Naive B cell (primary cell): ENCODE measurements at places on chromosomes 5 and 9. TPM values are rescaled to one million over a fixed set of nuclear protein-coding genes. Genes with fewer than 3 reads are reported as not detected.
A peak's percentile ranks its signal among the peaks of the same experiment; 100 is the strongest.

DNA sequence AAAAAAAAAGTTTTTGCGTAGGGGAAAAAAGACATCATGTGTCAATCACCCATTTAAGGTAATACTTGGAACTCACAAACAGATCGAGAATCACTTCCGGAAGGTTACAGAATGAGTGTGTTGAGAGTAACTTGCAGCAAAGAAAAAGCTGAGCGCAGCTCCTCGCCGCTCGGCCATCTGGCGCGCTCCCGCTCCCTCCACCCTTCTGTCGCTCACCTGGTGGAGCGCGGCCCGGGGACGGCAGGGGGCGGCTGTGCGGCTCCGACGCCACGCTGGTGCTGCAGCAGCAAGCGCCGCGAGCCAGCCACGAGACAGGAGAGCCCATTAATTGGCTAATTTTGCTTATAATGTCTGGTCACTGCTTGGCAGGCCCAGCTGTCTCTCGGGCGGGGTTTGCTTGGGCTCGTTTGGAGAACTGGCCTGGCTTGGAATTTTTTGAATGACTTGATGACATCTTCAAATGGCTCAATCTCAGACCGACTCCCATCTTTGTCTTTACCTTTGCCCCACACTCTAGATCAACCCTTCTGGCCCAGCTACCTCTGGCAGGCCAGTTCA is 601.8 kb downstream of the CCDC171 start:
- no peak for DNase-seq
- peaks cover 4% of the 10 kb centered on the region for H3K27me3 ChIP-seq
- H3K4me3 ChIP-seq, result no peak overlapping the region
- no peak overlapping the region for H3K27ac ChIP-seq

- no peak for DNase-seq
- H3K36me3 ChIP-seq, result peaks cover 2% of the 10 kb centered on the region
- no peak overlapping the region for H3K4me3 ChIP-seq
- H3K4me1 ChIP-seq, result peaks cover 16% of the 10 kb centered on the region
- no peaks in the 10 kb centered on the region for H3K27me3 ChIP-seq
Observed at GRCh38 chr5:128202320-128202719, 118.8 kb downstream of the SLC12A2 start.

- peaks cover 19% of the 10 kb centered on the region for H3K4me1 ChIP-seq
- DNase-seq, result no peak
- no peak overlapping the region for H3K4me3 ChIP-seq
Observed at GRCh38 chr5:143182901-143183820, 220.3 kb downstream of the NR3C1 start.

- H3K4me1 ChIP-seq, result no peaks in the 10 kb centered on the region
- no peak overlapping the region for H3K27ac ChIP-seq
- DNase-seq, result no peak
- H3K36me3 ChIP-seq, result no peaks in the 10 kb centered on the region
Observed at GRCh38 chr9:87088192-87088591, 140.9 kb upstream of the GAS1 start.

DNA sequence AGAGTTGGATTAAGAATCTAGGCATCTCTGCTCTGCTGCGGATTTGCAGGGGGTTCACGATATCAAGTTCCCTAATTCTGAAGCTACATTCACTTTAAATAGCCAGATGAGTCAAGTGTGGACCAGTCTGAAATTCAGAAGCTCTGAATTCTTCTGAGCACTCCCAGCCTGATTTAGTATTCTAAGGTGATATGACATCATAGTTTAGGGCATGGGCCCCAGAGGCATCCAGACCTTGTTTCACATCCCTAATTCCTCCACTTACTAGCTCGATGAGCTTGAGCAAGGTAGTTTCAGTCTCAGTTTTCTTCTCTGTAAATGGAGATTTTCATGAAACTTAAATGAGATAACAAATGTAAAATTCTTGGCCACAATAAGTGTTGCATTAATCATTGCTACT is 65.2 kb downstream of the TMEM167A start:
- H3K36me3 ChIP-seq, result peaks cover 3% of the 10 kb centered on the region
- peak; percentile 53 for DNase-seq
- H3K27ac ChIP-seq, result peak overlapping the region; percentile 17

- no peak for DNase-seq
- no peaks in the 10 kb centered on the region for H3K36me3 ChIP-seq
- H3K27me3 ChIP-seq, result peaks cover 48% of the 10 kb centered on the region
- H3K27ac ChIP-seq, result no peak overlapping the region
- H3K4me3 ChIP-seq, result no peak overlapping the region
- no peaks in the 10 kb centered on the region for H3K4me1 ChIP-seq
Observed at GRCh38 chr5:15023266-15023665, 151.7 kb upstream of the ANKH start.

DNA sequence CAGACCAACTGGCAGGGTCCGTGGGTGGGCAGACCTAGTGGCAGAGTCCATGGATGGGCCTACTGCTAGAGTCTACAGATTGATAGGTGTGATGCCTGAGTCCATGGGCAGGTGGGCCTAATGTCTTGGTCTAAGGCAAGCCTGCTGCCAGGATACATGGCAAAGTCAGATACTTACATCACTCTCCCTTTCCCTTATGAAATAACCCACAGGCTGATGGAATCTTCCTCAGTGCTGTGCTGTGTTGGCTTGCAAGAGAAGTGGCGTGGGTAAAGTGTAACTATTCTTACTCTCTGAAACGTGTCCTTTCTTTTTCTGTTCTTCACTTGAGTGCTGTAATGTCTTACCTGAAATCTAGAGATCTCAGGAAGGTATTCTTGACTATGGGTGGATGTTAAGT is 67.3 kb upstream of the ADRB2 start:
- no peak for DNase-seq
- no peak overlapping the region for H3K27ac ChIP-seq
- no peaks in the 10 kb centered on the region for H3K27me3 ChIP-seq
- H3K4me3 ChIP-seq, result no peak overlapping the region

DNA sequence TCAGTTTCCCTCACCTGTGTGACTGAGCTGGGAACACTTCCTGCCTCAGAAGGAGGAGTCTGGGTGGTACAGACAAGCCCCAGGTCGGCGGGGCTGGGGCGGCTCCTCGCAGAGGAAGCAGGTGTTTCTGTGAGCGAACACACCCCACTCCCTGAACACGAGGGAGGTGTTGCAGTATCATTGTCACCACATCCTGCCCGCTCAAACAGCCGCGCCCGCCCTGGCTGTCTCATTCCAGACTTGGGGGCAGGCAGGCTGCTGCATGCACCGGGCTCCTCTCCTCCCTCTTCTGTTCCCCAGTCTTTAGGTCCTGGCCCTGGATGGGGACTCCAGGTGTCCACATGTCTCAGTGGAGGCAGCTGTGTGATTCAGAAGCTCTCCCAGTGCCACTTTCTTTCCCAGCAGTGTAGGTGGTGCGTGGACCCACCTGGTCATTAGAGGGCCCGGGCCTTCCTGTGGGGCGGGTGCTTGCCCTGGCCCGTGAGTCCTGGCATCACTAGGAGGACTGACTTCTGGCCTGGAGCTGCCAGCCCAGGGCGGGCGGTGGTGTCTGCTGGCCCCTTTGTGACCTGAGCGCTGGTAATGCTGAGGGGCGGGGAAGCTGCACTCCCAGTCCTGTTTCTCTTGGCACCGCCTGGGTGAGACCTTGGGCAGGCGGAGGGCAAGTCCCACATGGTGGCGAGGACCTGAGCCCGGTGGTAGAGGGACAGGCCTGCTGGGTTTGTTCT is 18.3 kb upstream of the PHYHD1 start:
- H3K36me3 ChIP-seq, result no peaks in the 10 kb centered on the region
- no peaks in the 10 kb centered on the region for H3K27me3 ChIP-seq
- H3K4me1 ChIP-seq, result peaks cover 45% of the 10 kb centered on the region
- DNase-seq, result peak; percentile 85
- H3K27ac ChIP-seq, result peak overlapping the region; percentile 95

- H3K27me3 ChIP-seq, result peaks cover 18% of the 10 kb centered on the region
- no peaks in the 10 kb centered on the region for H3K36me3 ChIP-seq
- DNase-seq, result peak; percentile 3
- H3K4me1 ChIP-seq, result no peaks in the 10 kb centered on the region
Observed at GRCh38 chr9:119289740-119290433, 79.3 kb downstream of the BRINP1 start.

DNA sequence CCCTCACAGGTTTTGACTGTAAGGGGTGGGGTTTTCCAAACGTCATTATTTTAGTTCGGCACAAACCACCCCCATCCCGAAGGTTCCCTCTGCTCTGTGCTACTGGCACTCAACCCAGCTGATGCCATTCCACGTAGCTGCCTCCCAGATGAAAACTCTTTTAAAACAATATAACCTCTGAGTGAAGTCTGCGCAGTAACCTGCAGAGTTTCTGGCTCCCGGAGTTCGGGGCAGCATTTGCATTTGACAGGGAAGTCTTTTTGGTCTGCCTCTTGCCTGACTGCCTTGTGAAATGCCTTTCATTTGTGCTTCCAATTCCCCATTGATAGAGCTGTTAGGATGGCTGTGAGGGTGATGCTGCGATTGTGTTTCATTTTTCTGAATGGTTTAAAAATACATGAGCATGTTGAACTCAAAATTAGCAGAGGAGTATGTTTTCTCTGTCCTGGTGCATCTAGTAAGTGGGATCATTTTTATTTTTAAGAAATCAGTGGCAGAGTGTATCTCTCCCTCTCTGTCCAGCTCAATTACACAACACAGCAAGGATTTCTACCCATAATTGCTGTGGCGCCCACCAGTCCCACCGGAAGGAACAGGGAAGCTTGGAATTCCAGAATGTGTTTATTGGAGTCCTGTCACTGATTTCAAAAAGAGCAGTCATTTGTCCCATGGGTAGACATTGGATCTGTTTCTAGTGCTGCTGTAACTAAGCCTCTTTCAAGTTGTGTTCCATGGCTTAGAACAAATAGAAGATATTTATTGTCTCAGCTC is 24.8 kb downstream of the ADCY2 start:
- no peak for DNase-seq
- H3K27ac ChIP-seq, result no peak overlapping the region
- H3K4me3 ChIP-seq, result no peak overlapping the region
- no peaks in the 10 kb centered on the region for H3K36me3 ChIP-seq

- H3K4me1 ChIP-seq, result peaks cover 4% of the 10 kb centered on the region
- no peak overlapping the region for H3K27ac ChIP-seq
- no peaks in the 10 kb centered on the region for H3K36me3 ChIP-seq
- no peak overlapping the region for H3K4me3 ChIP-seq
- no peak for DNase-seq
- peaks cover 36% of the 10 kb centered on the region for H3K27me3 ChIP-seq
Observed at GRCh38 chr5:181008136-181008535, 19.5 kb downstream of the BTNL3 start.

GRCh38 chr9:80369641-80370040 is 797.9 kb downstream of the TLE4 start:
- no peaks in the 10 kb centered on the region for H3K27me3 ChIP-seq
- no peak overlapping the region for H3K27ac ChIP-seq
- no peak overlapping the region for H3K4me3 ChIP-seq
- peaks cover 8% of the 10 kb centered on the region for H3K36me3 ChIP-seq
- DNase-seq, result no peak

- no peak overlapping the region for H3K4me3 ChIP-seq
- peaks cover 7% of the 10 kb centered on the region for H3K4me1 ChIP-seq
- no peaks in the 10 kb centered on the region for H3K27me3 ChIP-seq
- no peak overlapping the region for H3K27ac ChIP-seq
- DNase-seq, result no peak
- H3K36me3 ChIP-seq, result no peaks in the 10 kb centered on the region
Observed at GRCh38 chr5:170365011-170365410, 24.2 kb downstream of the KCNMB1 start.

DNA sequence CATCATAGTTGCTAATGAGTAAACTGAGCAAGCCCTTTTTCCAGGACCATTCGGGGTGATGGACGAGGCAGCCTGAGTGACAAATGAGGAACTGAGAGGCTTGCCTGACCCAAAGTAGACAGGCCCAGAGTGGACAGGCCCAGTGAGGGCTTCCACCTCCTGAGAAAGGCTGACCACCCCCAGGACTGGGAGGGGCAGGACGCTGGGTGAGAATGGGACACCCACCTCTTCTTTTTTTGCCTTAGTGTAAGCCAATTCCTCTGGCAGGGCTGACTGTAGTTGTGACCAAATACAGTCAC is 68.3 kb downstream of the MACROH2A1 start:
- no peaks in the 10 kb centered on the region for H3K4me1 ChIP-seq
- peaks cover 7% of the 10 kb centered on the region for H3K36me3 ChIP-seq
- no peak overlapping the region for H3K27ac ChIP-seq
- no peaks in the 10 kb centered on the region for H3K27me3 ChIP-seq
- no peak for DNase-seq

DNA sequence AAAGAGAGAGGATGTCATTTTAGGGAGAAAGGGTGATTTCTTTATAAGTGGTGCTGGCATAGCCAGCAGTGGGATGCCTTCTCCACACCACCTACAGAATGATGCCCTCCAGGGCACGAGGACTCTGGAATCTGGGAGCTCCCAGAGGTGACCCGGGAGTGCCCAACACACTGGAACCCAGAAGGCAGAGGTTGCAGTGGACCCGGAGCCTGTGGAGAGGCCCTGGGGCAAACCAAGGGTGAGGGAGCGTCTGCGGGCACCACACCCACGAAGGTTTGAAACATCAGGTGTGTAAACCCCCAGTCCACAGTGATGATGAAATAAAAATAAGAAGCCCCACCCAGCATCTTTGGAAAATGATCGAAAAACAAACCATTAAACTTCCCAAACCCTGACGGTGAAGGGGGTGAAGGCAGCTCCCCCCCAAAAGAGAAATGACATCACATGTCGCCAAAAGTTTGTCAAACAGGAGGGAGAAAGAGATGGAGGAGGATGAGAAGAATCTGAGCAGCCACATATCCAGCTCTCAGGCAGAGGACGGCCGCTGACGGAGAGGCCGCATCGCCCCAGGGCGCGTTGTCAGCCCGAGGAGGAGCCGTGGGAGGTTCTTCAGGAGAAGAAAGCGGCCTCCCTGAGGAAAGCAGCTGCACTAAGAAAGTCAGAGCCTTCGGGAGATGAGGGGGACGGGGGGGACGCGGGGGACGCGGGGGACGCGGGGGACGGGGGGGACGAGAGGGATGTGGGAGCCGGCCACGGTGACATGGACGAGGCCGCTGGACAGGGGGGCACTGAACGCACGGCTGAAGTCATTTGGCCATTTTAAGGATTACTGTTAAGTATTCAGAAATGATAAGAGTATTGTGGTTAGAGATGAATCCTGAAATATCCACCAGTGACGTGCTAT is 43.1 kb upstream of the NSMF start:
- no peaks in the 10 kb centered on the region for H3K27me3 ChIP-seq
- peak overlapping the region; percentile 98 for H3K27ac ChIP-seq
- H3K36me3 ChIP-seq, result no peaks in the 10 kb centered on the region
- H3K4me3 ChIP-seq, result peak overlapping the region; percentile 77
- H3K4me1 ChIP-seq, result peaks cover 9% of the 10 kb centered on the region
- DNase-seq, result no peak

DNA sequence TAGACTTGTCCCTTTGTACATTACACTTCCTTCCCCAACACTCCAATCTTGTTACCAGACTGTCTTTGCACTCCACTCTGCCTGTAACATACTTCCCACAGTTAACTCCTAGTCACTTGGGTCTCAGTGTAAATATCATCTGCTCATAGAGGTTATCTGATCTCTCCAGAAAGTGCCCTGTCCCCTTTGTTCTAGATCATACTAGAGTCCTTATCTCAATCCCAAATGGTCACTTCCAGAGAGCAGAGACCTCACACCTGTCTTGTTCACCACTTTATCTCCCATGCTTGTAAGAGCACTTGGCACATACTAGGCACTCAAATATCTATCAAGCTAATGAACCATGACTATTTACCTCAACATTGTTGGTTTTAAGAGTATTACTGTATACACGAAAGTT is 30.4 kb downstream of the SETX start:
- H3K4me1 ChIP-seq, result peaks cover 34% of the 10 kb centered on the region
- peak overlapping the region; percentile 88 for H3K27ac ChIP-seq
- H3K36me3 ChIP-seq, result peaks cover 45% of the 10 kb centered on the region

The KCNIP1 gene
- not detected for polyA plus RNA-seq

The FOXD4L4 gene
- polyA plus RNA-seq, result not detected

The SLC6A19 gene
- polyA plus RNA-seq, result not detected

The AGXT2 gene
- not detected for polyA plus RNA-seq

The CSNK1G3 gene
- polyA plus RNA-seq, result 92.2 TPM

The LCP2 gene
- polyA plus RNA-seq, result 11.6 TPM

The PLAC8L1 gene
- polyA plus RNA-seq, result not detected

The SLC1A3 gene
- 0.07 TPM for polyA plus RNA-seq

The OLFML2A gene
- 0.12 TPM for polyA plus RNA-seq

The SOX30 gene
- polyA plus RNA-seq, result 1.1 TPM

The PCDHB15 gene
- not detected for polyA plus RNA-seq

The OR1J4 gene
- not detected for polyA plus RNA-seq
